Activated CD4-positive, alpha-beta T cell treated with anti-CD3 and anti-CD28 coated beads for 24 hours (primary cell): ENCODE measurements at places on chromosomes 11 and 22.

DNA sequence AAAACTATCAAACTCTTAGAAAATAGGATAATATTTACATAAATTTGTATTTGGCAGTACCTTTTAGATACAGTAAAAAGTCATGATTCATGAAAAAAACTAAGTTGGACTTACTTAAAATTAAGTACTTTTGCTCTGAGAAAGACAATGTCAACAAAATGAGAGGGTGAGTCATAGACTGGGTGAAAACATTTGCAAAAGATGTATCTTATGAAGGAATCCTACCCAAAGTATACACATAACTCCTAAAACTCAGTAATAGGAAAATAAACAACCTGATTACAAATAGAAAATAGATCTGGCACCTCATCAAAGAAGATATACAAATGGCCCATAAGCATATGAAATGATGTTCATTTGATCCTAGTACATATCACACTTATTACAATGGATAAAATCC lies 1154.6 kb downstream of the JRKL start:
- no peak for DNase-seq

- DNase-seq: no peak
These were observed 62.4 kb downstream of the APOL1 start for GRCh38 chr22:36315325-36315724.

GRCh38 chr11:77117492-77117891 lies 10.6 kb upstream of the MYO7A start:
- no peak for DNase-seq

GRCh38 chr11:103397369-103397768 lies 288.1 kb downstream of the DYNC2H1 start:
- DNase-seq: no peak

DNA sequence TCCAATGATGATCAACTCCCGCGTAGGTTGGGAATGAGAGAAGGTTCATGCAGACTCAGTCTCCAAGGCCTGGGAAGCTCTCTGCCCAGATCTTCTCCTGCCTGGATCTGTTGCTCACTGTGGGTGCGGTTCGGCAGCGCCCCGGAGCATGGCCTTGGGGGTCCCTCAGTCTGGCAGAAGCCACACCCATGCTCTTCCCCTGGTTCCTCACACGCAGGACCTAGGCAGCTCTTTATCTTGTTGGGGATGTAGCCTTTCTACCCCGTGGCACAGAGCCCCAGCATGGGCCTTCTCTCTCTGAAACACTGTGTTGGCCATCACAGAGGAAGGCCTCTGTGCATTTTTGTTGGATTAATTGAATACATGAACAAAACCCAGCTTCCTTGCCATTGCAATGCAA lies 1461.6 kb downstream of the BRD1 start:
- DNase-seq: no peak
